ENCODE measurements at places on chromosomes 16 and 17.

GRCh38 chr17:49819651-49820050, 28.2 kb downstream of the TAC4 start:
- no peak for DNase-seq

DNA sequence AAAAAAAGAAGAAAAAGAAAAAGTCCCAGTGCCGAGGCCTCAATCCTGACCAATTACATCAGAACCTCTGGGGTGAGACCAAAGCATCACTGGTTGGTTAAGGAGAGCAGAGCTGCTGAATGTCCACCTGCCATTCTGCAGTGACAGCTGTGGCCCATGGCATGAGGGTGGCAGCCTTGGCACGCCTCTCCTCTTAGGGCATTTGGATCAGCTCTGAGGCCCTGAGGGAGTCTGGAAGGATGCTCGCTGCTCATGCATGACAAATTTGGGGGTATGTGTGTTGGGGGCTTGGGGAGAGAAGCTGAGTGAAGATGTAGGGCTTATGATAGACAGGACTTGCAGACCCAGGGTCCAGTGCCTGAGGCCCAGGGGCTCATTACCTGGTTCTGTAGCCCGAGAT, 26.3 kb downstream of the MYLK3 start:
- DNase-seq, result no peak

DNA sequence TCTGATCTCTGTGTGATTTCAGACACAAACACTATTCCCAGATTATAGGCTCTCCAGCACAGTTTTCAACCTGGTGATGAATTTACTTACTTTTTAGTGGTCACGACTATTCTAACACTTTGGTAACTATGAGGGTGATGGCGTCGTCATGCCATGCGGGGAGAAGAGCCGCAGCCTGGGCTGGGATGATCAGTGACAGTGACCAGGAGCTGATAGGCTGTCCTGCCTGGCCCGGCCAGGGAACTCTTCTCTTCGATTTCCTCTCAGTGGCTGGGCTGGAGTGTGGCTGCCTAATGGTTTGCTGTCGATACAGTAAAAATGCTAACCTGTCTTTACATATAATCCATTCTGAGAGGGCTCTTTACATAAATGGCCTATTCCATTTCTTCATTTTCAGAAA, 113.1 kb downstream of the IRX3 start:
- no peak for DNase-seq

- no peak for DNase-seq
Measured at GRCh38 chr17:78306913-78307312, 53.0 kb downstream of the SOCS3 start.

- no peak for DNase-seq
Measured at GRCh38 chr17:33944826-33945225, 310.3 kb upstream of the CCL2 start.

DNA sequence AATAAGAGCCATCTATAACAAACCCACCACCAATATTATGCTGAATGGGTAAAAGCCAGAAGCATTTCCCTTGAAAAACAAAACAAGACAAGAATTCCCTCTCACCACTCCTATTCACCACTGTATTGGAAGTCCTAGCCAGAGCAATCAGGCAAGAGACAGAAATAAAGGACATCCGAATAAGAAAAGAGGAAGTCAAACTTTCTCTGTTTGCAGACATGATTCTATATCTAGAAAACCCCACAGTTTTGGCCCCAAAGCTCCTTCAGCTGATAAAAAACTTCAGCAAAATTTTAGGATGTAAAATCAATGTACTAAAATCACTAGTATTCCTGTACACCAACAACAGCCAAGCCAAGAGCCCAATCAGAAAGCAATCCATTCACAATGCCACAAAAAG, 271.8 kb upstream of the AXIN2 start:
- DNase-seq, result no peak

DNA sequence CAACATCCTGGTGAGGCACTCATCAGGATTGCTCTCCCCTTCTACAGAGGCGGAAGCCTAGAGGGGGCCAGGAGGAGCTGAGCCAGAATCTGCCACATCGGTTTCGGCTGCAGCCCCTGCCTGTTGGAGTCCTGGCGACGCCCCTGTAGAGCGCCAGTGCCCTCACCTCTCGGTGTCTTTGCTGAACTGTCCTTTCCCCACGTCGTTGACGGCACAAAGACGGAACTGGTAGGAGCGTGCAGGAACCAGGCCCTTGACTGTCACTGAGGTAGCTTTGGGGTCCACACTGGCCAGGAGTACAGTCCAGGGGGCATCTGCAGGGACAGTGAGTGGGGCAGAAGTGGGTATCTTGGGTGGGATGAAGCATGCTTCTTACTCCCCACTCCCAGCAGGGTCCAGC, 110.3 kb upstream of the CDC42EP4 start:
- DNase-seq, result no peak

- no peak for DNase-seq
Measured at GRCh38 chr17:64002658-64003525, 4.7 kb downstream of the PRR29 start.
